ENCODE measurements at places on chromosomes 3 and 15. TPM values are rescaled to one million over a fixed set of nuclear protein-coding genes. Genes with fewer than 3 reads are reported as not detected.

Gene SLC12A1
- total RNA-seq = not detected

Gene TLR9
- total RNA-seq = not detected

Gene RUBCN
- total RNA-seq = 6.3 TPM

Gene CYP8B1
- total RNA-seq = not detected

Gene REC114
- not detected for total RNA-seq

Gene TMEM43
- 75.6 TPM for total RNA-seq

Gene SNX22
- total RNA-seq = not detected

Gene GPR62
- not detected for total RNA-seq

Gene AHSG
- total RNA-seq = not detected

DNA sequence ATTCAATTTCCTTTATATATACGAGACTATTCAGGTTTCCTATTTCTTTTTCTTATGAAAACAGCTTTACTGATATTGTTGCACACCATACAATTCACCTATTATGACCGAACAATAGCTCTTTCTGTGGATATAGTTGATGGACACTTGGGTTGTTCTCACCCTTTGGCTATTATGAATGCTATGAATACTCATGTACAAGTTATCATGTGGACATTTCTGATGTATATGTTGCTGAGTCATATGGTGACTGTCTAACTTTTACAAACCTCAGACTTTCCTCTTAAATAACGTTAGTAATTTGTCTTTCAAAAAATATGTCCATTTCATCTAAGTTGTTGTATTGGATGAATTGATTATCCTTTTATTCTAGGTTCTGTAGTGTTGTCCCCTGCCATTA, 15.7 kb upstream of the USF3 start:
- DNase-seq = no peak

DNA sequence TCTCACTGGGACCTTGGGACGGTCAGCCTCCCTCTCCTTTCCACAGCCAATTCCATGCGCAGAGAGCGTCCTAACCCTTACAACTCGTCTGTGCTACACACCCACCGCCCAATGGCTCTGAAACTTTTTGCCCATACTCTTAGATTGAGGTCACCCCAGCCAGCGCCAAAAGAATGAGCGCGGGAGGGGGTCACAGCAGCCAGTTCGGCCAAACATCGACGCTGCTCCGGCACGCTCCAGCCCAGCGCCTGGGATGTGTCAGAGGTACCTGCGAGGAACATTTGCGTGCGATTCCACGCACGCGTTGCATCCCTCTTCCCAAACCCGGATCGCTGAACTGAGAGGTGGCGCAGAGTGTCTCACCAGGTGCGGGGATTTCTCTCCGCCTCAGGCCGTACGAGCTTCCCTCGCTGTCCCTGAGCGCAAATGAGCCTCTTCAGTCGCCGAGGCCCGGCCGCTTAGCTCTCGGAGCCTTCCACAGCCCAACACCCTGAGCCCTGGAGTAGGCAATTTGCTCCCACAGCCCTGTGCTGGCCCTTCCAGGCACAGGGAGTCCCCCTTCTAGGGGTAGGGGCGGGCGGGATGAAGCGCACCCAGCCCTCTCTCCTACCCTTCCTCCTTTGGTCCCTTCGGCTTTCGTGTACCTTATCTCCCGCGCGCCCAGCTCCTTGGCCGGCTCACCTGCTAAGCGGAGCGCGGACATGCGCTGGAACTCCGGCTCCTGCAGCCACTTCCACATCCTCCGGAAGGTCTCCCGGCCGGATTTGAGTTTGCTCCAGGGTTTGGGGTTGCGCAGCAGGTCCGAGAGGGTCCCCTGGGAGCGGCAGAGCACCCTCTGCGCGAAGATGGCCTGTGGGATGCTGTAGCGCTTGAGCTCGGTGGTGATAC, 1.8 kb downstream of the ONECUT1 start:
- no peak for DNase-seq

- DNase-seq = peak; percentile 99
These were observed 98.9 kb upstream of the TLE3 start for GRCh38 chr15:70196372-70197316.

GRCh38 chr15:84079885-84080777, 155.4 kb upstream of the GOLGA6L4 start:
- DNase-seq = no peak

DNA sequence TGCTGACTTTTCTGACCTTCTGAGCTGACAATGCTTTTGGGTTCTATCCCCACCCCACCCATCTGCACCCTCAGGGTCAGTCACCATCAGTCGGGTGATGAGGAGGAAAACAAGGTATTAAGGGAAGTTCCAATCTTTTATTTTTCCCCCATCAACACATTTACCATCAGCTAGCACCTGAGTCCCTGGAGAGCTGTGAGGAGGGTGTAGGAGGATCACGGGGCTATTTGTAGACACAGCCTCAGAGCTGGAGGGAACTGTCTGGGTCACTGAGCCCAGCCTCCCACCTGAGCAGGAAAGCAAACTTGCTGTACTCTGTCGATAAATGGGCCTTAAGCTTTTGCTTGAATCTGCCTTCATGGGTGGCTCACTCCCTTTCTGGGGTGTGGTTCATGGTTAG, 24.8 kb upstream of the ZFAND6 start:
- no peak for DNase-seq

GRCh38 chr3:142315083-142315482, 89.7 kb upstream of the GK5 start:
- DNase-seq = peak; percentile 89

- no peak for DNase-seq
These were observed 46.5 kb upstream of the PDE8A start for GRCh38 chr15:84934942-84935729.

DNA sequence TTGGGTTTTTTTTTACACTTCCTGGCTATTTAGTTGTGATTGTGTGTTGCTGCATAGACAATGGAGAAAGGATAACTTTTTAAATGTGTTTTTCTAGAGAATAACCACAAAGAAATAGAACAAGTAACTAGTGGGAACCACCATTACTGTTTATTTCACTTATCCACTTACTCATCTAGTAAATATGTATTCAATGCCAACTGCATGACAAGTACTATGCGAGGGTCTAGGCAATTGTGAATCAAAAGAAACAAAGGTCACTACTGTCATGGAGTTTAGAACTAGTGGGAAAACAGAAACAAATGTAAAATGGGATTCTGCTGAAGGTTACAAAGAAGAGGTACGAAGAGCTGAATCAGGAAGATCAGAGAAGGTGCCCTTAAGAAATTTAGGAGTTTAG, 600.9 kb upstream of the ROBO2 start:
- DNase-seq = no peak

GRCh38 chr3:13771496-13771895, 108.4 kb downstream of the WNT7A start:
- no peak for DNase-seq

GRCh38 chr3:98058244-98058960, 23.3 kb upstream of the GABRR3 start:
- peak; percentile 6 for DNase-seq

GRCh38 chr15:77819851-77820728, 187.4 kb upstream of the LINGO1 start:
- no peak for DNase-seq

- DNase-seq = peak; percentile 21
These were observed 57.4 kb downstream of the ABHD5 start for GRCh38 chr3:43748179-43748578.

GRCh38 chr15:85858586-85859375, 64.1 kb upstream of the KLHL25 start:
- peak; percentile 76 for DNase-seq

DNA sequence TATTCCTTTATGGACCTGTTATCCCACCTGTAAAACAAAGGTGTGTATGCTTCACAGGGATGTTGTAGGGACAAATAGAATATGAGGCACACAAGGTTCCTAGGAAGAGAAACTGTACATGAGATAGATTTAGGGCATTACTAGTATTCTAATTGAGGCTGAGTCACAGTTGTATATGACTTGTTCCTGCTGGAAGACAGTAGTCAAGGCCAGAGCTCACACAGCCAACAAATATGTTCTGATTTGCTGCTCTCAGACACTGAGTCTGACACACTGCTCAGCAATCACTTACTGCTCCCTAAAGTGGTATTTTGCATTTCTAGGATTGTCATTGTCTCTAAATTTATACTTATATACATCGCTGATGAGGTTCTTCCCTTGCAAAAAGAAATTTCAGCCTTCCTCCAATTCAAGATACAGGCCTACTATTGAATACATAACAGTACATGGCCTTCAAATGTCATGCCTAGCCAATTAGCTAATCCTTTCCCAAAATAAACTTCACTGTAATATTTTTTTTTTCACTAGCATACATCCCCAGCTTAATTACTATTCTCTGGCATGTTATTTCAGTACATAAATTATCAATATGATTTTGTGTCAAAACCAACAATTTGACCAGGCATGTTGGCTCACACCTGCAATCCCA, 69.8 kb downstream of the TIGIT start:
- no peak for DNase-seq

GRCh38 chr3:144687862-144688261, 716.2 kb downstream of the DIPK2A start:
- DNase-seq = no peak

DNA sequence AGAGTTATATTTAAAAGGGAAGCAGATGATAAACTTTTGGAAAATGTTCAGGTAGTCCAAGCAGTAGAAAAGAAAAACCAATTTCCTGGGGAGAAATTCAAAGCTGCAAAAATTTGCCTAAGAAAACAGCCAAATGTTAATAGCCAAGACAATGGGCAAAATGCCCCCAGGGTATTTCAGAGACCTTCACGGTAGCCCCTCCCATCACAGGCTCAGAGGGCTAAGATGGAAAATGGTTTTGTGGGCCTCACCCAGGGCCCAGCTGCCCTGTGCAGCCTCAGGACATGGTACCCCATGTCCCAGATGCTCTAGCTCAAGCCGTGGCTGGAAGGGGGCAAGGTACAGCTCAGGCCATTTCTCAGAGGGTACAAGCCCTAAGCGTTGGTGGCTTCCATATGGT, 391.0 kb downstream of the ZIC4 start:
- DNase-seq = no peak

GRCh38 chr3:152318512-152318911, 49.8 kb downstream of the MBNL1 start:
- no peak for DNase-seq

- DNase-seq = no peak
These were observed 180.1 kb upstream of the PRICKLE2 start for GRCh38 chr3:64405211-64405835.

DNA sequence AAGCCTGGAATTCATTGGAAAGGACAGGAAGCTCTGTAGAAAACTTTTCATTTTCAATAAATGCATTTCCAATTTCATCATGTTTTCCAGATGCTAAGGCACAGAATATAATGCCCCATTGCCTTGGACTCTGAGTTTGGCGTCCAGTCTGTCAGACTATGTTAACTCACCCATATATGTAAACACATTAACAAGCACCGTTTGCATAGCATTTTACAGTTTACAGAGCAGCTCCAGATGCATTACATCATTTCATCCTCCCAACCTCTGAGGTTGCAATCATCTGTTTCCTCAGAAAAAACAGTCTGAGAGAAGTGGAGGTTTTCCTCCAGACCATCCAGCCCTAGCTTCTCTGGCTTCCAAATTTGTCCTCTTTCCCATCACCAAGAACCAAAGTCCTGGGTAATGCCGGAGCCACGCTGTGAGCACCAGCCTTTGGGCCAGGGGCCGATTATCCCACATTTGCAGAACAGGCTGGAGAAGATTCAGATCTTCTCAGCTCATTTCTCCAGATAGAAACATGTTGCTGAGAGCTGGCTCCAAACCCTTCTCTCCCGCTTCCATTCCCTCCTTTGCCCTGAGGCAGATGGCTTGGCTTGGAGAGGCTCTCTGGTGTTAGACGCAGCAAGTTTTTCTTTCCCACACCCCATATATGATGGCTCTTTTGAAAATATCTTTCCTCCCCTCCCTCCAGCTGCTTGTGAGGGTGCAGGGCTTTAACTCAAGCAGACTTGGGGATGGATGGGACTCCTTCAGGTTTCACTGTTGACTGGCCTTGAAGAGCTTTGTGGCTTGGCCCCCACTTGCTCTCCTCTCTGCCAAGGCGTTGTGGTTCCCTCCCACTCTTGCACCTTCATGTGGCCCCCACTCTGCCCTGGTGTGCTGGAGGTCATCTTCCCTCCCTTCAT, 26.0 kb downstream of the CYP19A1 start:
- DNase-seq = peak; percentile 83

- no peak for DNase-seq
These were observed 423.1 kb downstream of the ROBO2 start for GRCh38 chr3:77462951-77463350.

- DNase-seq = no peak
These were observed 920.6 kb upstream of the CFAP20DC start for GRCh38 chr3:59970376-59970775.

DNA sequence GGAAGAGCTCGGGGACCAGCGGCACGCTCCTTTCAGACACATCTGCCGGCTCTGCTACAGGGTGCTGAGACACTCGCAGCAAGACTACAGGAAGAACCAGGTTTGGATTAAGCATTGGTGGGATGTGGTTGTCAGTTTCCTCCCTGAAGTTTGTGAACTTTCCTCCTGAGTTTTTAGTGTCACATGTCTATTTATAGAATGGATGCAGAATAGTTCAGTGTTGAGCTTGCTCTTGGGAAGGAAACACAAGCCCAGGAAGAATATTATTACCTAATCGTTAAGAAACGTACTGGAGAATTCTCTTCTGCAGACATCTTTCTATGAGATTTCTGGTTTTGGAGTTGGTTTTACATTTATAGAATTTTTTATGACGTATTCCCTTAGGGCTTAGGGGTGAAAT, 172.0 kb downstream of the ITPR1 start:
- DNase-seq = no peak

GRCh38 chr15:99651023-99651807, 82.0 kb downstream of the LYSMD4 start:
- DNase-seq = no peak

- peak; percentile 34 for DNase-seq
These were observed 41.5 kb downstream of the ADGRG7 start for GRCh38 chr3:100650651-100651619.

DNA sequence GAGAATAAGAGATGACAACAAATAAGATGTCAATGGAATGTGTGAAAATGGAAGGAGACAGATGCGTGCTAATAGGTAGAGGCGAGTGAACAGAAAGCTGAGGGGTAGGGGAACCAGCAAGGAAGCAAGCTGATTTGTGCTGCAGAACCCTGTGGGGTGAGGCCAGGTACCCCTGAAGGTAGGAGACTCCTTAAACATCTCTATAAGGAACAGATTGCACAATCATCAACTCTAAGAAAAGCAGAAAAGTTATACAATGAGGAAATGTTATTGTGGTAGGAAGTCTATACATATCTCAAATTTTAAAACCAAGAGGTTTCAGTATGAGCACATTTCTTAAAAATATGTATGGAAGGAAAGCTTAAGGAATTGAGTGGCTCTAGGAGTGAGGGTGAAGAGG, 315.0 kb upstream of the TPM1 start:
- no peak for DNase-seq

GRCh38 chr15:85681386-85681785, 113.3 kb downstream of the KLHL25 start:
- DNase-seq = no peak

GRCh38 chr3:65472501-65472900, 566.2 kb downstream of the MAGI1 start:
- no peak for DNase-seq

DNA sequence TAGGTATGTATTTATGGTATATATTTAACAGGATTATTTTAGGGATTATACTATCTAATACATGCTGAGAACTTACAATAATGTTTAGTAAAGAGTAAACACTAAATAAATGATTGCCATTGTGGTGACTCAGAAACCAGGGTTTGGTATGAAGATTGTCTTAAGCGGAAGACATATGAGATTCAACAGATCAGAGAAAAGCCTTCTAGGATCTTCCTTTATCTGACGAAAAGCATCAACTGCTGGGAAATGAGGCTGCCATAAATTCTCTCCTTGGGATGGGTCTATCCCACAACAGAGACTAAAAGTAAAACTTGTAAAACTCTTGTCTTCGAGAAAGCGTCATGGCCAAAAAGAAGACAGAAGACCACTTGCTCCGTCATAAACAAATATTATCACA, 1352.2 kb upstream of the EPHA6 start:
- no peak for DNase-seq

Measured in H4 (cell line).